ENCODE measurements at places on chromosomes 11 and 22. TPM values are rescaled to one million over a fixed set of nuclear protein-coding genes. Genes with fewer than 3 reads are reported as not detected.

The SLC15A3 gene
- 1.2 TPM for total RNA-seq

The SLC17A6 gene
- not detected for total RNA-seq

The OR56A1 gene
- not detected for total RNA-seq

The ATG16L2 gene
- total RNA-seq = 103 TPM

Data from T-helper 2 cell treated with Interferon-gamma antibody and Interleukin-4, amounts not matched to agents 100 ng/mL and 5 ng/mL, for 36 hours (primary cell).